ENCODE measurements at places on chromosomes 7 and 10.

GRCh38 chr10:34967335-34967880, 122.7 kb downstream of the CUL2 start:
- DNase-seq, result no peak

DNA sequence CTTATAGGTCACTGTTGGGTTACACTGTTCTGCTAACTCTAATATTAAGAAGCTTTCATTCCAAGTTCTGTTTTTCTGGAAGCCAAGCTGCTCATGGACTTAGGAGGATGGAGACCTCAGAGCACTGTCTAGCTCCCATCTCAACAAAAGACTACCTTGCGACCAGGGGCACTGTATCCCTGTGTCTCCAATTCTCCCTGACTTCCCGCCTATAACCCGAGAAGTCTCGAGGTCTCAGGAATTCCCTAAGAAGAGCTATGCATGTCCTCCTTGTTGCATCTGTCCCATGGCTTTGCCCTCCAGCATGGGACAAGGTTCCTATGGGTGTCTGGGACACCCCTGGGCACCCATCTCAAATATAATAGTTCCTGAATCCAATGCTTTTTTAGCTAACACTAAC, 31.2 kb downstream of the BTBD16 start:
- no peak for DNase-seq

DNA sequence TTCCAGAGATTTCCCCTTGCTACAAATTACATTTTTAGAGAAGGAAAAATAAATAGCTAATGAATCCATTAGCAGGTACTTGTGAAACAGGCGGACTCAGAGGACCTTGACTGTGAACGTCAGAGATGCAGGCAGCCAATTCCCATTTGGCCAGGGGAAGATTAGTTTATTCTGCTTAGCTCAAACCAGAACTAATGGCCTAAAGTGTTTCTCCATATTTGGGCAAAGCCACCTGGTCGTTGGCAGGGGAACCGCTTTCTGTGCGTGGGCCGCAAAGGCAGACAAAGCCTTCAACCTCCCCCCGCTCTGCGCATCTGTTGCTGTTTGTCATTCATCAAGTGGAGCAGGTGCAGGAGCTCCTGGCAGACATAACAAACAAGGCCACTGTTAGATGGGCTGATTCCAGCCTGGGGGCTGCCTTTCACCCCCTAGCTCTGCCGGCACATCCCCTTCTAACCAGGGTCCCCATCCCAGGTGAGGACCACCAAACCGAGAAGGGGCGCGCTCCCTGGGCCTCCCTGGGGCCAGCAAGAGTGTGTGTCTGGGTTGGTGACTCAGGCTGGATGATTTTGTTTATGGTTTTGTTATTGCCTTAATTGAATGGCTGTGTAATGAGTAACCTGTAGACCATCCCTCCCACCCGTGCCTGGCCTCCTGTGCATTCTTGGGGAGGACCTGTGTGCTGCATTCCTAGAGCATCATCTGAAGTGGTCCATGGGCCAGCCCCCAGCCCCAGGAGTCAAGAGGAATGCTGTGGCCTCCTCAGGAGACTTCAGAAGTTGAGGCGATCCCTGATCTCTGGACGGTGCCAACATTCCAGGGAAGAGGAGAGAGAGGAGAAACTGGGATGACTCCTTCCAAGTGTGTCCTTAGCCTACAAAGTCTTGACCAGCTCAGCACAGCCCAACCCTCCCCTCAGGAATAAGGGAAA, 14.5 kb upstream of the CPA1 start:
- no peak for DNase-seq

GRCh38 chr10:48608279-48608681, 3.4 kb upstream of the ARHGAP22 start:
- DNase-seq, result peak; percentile 79

DNA sequence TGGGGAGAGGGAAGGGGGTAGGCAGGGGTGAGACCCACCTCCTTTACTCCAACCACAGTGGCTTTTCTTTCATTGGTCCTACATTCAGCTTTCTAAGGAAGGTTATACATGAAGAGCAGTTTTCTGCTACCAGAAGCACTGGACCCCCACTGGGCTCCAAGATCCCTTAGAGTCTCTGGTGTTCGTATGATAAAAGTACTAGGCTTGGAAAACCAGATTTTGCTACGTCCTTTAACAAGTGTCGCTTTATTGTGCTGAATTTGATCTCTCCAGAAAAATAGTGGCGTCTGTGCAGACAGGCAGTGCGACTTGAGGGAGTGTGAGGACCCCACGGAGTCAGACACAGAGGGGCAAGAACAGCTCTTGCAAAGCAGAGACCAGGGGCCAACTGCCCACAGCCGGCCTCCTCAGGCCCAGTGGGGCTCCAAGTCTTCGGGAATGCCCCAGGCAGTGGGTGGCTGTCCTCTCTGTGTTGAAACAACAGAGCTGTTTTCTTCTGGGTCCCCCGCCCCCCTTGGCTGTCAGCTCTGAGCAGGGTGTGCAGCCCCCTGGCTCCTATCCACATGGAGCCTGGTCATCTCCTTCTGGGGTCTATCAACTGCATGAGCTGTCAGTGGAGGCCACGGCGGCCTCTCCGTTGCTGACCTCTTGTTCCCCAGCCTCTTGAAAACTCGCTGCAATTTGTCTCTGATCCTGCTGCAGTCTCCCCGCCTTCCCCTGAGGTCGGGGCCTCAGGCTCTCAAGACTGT, 333.2 kb downstream of the RPS24 start:
- no peak for DNase-seq

DNA sequence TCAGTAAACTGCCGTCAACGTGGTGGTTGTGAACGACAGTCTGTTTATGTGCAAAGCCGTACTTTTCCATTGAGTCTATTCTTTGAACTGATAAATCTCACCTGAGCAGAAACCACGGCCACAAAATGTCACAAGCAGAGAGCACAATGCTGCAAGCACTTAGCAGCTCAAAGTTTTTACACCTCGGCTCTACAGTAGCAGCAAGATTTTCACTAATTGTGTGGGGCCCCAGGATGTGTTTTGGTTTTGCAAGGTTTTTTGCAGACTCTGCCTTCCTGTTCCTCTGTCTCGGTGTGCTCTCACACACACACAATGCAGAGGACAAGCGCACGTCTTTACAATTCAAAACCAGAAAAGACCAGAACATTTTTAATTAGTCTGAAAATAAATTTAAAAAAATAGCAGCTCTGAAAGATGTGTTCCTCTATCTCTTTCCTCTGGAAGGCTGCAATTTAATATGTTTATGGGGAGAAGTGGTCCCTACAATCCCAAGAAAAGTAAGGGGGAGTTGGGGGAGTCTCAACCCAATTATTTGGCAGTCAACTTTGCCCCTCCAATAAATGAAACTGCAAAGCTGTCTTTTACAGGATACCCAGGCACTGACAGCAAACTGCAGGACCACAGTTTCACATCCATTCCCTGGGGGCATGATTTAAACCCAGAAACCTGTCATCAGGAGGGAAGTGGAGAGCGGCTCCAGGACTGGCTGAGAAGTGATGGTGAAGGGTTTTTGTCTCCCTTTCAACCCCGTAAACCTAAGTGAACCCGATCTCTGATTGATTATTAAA, 73.8 kb upstream of the SFMBT2 start:
- no peak for DNase-seq

DNA sequence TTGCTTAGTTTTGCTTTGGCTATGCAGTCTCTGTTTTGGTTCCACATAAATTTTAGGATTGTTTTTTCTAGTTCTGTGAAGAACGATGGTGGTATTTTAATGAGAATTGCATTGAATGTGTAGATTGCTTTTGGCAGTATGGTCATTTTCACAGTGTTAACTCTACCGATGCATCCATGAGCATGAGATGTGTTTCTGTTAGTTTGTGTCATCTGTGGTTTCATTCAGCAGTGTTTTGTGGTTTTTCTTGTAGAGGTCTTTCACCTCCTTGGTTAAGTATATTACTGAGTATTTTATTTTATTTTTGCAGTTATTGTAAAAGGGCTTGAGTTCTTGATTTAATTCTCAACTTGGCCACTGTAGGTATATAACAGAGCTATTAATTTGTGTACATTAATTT, 78.2 kb upstream of the ZNF92 start:
- no peak for DNase-seq

- no peak for DNase-seq
Observed at GRCh38 chr7:158486919-158487318, 100.7 kb downstream of the PTPRN2 start.

DNA sequence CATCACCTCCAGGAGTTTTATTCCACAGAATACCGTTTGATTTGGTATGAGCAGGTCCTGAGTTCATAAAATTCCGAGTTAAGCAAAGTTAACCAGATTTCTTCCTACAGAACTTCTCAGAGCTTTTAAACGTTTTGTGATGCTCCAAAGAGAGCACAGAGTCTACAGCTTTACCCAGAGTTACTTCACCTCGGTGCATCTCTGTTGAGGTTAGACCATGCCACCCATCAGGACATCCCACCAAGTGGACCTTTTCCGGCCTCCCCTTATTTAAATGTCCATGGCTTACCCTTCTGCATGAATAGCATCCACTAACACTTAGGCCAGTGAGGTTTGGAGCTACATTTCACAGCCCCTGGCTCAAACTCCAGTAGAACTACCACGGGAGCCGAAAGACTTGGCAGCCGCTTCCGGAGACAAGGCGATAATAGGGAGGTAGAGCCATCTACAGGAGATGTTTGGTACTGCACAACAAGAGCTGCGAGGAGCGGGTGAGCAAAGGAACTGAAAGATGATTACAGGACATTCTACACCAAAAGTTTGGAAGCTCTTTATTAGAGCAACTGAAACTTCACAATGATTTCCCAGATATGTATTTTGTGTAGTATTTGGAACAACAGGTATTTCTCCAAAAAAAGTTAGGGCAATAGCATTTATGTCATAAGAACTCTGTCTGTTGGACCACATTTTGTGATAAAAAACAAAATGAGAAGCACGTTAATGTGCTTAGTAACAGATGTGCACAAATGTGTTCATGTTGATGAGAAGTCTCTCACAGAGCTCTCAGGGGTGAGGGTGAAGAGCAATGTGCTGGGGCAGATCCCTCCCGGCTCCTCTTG, 174.7 kb downstream of the HERPUD2 start:
- DNase-seq, result peak; percentile 74

DNA sequence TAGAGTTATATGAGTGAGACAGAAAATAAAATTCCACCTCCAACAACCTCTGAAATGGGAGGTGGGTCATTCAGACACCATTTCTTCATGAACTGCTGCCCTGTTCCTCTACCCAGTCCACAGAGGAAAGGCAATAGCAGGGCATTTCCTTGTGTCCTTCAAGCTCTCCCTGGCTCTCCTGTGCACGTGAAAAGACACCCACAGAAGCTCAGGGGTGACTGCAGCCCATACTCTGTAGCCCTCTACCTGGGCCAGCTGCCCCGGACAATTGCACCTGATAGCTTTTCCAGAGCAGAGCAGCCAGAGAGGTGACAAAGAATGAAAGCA, 10.0 kb downstream of the ST8SIA6 start:
- no peak for DNase-seq

GRCh38 chr7:20260223-20260622, 43.0 kb upstream of the MACC1 start:
- DNase-seq, result no peak

DNA sequence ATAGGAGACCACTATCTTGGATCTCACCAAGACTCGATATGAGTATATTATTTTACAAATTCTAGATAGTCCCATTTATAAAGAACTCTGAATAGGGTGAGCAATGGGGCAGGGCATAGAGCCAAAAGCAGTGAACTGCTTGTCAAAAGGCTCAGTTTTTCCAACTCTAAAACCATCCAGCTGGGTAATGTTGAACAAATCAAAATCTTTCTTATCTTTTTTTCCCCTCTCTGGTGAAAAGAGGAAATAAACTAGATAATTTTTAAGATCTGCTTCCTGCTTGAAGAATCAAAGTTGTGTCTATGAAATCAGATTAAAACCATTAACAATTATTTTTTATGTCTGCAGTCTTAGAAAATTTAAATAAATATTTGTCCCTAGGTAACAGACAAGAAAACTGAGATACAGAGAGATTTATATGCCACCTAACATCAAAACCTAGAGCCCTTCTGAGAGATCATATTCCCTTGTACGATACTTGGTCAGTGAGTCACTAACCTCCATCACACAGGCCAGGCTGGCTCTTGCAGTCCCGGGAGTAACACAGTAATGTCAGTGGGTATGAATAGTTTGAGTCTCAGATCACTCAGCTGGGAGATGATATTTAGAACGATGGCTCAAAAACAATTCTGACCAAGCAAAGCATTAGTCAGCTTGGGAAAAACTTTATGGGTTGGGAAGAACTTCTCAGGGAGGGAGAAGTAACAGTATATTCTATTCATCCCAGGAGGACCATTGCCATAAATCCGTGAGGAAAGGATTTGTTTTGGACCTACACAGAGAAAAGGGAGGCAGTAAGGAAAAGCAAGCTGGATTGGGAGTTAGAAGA, 178.8 kb downstream of the REEP3 start:
- DNase-seq, result peak; percentile 93

DNA sequence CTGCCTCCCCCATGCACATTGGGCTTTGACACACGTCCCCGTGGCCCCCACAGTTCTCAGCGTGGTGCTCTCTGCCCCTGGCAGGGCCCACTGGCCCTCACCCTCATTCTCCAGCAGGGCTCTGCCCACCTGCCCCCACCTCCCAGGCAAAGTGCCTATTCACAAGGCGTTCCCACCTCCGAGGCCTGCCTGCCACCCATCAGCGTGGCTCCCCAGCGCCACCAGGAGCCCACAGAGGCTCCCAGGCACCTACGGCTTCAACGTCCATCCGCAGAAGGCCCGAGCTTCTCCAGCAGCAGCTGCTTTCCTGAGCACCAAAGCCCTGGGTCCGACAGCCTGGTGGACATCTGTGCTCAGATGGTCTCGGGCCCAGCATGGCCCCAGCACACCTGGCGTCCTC, 211.8 kb upstream of the PPP2R2D start:
- DNase-seq, result no peak

GRCh38 chr10:124511205-124512039, 49.8 kb downstream of the LHPP start:
- DNase-seq, result no peak

GRCh38 chr10:103104721-103105120, 88.4 kb downstream of the NT5C2 start:
- no peak for DNase-seq

- DNase-seq, result no peak
Observed at GRCh38 chr7:102434039-102434486, 688 bp downstream of the ORAI2 start.

DNA sequence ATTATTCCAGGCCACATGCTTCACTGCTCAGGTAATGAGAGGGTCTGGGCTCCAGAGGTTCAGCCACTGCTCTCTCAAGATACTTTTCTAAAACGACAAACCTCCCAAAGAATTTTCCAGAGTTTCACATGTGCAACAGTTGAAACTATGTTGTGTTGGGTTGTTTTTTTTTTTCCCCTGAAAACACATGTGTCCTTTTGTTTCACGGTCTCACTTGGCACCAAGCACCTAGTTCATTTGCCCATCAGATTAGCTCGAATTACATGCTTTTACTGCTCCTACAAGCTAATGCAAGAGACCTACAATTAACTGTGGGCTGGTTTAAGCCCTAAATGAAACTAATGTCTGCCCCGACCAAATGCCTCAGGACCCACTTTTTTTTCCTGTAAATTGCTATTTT, 313.3 kb downstream of the FGFR2 start:
- no peak for DNase-seq

Measured in RKO (cell line).